ENCODE measurements at places on chromosomes 7 and 10.

DNA sequence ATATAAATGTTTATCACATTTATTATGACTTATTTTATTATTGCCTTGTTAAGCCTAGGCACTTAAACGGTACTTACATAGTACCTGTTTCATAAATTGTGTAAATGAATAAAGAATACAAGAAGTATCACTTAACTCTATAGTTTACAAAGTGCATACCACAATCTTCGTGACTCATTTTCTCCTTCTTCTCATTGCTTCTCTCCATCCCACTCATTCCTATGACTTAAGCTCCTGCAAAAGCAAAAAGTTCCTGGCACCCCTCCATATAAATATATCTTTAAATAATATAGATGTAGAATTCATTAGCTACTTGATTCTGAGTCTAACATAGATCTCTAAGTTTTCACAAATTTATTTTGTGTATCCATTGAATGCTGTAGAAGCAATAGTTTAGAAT lies 1382.0 kb upstream of the CELF2 start:
- no peak for DNase-seq

DNA sequence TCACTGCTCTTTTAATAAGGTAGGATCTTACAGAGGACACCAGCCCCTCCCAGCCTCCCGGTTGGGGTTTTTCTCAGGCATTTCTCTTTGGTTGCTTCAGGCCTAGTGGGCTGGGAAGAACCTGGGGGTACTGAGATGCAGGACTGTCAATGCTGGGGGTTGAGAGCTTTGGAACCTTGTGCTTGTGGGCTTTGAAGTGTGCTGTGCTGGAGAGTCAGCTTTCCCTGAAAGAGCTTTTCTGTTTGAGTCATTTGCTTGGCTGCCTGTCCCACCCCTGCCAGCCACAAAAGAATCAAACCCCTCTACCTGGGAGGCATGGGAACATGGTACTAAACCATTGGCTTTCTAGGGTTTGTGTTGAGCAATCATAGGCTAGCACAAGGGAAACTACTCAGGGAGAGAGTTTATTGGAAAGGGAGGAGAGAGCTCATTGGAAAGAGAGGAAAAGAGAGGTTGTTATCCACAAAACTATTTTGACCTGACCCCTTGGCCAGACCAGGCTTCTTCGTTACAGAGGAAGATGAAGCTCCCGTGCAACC lies 1.4 kb downstream of the SCD start:
- DNase-seq, result no peak

DNA sequence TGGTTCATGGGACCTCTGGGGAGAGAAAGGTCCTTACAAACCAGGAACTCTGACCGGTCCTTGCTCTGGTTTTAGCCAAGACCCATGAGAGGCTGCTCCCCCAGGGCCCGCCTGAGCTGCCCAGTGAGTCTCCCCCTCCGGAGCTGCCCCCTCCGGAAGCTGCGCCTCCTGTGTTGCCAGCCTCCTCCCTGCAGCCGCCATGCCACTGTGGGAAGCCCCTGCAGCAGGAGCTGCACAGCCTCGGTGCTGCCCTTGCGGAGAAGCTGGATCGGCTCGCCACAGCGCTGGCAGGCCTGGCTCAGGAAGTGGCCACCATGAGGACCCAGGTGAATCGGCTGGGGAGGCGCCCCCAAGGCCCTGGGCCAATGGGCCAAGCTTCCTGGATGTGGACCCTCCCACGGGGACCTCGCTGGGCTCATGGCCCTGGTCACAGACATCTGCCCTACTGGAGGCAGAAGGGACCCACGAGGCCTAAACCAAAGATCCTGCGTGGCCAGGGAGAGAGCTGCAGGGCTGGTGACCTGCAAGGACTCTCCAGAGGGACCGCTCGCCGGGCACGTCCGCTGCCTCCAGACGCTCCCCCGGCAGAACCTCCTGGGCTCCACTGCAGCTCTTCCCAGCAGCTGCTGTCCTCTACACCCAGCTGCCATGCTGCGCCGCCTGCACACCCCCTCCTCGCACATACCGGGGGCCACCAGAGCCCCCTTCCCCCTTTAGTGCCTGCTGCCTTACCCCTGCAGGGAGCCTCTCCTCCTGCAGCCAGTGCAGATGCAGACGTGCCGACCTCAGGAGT lies 40.1 kb downstream of the ZNF467 start:
- peak; percentile 72 for DNase-seq

GRCh38 chr10:99595770-99596465 lies 24.3 kb downstream of the SLC25A28 start:
- no peak for DNase-seq

GRCh38 chr7:97751566-97751965 lies 19.7 kb downstream of the TAC1 start:
- DNase-seq, result no peak

GRCh38 chr7:33661430-33662160 lies 243.7 kb upstream of the BMPER start:
- DNase-seq, result no peak

GRCh38 chr7:74040101-74040790 lies 12.3 kb downstream of the ELN start:
- DNase-seq, result no peak

DNA sequence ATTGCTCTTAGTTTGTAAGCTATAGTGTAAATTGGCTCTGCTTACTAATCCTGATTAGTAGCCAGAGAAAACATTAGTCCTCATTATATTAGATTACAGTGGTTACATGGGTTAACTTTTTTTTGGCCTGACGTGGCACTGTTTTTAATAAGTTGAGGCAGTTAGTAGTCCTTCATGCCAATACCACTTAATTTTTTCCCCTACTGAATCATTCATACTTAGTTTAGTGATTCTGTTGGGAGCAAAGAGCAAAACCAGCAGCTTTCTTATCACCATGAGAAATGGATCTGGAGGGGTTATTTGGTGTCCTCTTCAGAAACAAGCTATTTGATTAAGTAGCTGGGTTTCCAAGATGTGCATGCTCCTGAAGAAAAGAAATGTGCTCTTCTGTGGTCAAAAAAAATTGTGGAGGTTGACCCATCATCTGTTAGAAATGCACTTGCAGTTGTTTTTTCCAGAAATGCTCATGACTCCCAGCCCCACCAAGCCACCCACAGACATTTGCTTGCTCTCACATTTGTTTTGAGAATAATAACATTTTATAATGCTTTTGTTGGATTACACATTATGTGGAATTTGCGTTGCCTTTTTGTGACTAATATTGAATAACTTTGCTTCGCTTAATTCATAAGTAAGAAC lies 258.5 kb downstream of the HDAC9 start:
- DNase-seq, result no peak

DNA sequence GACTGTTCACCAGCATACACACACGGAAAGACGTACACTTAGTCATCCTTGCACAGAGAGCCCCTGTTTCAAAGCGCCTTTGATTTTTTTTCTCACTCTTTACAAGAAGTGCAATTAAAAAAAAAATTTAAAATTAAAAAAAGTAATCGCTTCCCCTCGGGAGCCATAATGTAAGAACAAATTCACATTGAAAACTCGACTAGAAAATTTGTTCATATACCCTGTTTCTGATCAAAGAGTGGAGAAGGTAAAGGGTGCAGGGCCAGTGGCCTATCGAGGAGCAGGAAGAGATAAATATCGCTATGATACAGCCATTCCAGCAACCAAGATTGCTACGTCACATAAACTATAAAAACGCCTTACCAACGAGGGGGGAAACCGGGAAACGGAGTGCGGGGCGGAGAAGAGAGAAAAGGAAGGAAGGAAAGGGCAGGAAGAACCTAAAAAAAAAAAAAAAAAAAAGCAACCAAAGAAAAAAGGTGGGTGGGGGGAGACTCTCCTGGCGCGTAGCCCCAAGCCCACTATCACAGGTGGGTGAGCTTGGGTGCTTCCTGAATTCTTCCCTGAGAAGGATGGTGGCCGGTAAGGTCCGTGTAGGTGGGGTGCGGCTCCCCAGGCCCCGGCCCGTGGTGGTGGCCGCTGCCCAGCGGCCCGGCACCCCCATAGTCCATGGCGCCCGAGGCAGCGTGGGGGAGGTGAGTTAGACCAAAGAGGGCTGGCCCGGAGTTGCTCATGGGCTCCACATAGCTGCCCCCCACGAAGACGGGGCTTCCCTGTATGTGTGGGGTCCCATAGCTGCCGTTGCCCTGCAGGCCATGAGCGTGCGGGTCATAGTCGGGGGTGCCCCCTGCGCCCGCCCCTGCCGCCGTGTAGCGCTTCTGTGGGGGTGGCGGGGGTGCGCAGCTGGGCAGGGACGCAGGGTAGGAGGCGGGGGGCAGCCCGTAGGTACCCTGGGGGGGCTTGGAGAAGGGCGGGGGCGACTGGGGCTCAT lies 5.2 kb upstream of the HOXA2 start:
- no peak for DNase-seq

- no peak for DNase-seq
These were observed 100.7 kb upstream of the PODXL start for GRCh38 chr7:131656980-131657723.

- no peak for DNase-seq
These were observed 236.3 kb upstream of the IGFBP3 start for GRCh38 chr7:46157404-46157803.

DNA sequence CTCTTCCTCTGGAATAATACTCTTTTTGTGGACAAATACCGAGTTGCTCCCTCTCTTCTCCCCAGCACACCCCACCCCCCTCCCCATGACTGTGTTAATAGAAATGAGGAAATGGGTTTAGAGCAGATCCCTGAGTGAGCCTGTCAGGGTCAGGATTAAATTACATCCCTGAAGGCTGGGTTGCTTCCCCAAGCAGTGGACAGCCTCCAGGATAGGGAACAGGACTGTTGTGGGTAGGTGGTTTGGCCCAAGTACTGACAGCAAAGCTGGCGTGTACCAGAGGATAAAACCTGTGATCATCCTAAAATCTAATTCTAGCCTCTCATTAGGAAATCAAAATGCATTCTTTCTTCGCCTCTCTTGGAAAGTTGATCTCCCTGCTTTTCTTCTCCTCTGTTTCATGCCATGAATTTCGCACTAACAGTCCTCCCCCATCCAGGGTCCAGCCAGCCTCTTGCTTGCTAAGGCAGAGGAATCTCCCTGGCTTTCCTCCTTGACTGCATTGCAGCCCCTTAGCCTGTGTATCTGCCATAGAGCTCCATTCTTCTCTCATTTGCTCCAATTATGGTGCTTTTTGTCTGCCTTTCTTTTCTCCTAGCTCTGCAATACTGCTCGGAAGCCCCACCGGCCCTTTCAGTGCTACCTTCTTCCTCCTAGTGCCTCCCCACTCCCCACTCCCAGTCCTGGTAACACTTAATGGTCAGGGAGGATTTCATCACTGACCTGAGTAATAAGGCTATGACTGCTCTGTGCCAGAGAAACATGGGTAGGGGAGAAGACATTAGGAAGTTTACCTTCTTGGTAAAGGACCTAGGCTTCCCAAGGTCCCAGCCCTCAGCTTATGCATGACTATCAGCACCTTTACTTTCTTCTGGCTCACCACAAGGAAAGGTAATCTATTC lies 8.4 kb downstream of the LRRC4 start:
- no peak for DNase-seq

DNA sequence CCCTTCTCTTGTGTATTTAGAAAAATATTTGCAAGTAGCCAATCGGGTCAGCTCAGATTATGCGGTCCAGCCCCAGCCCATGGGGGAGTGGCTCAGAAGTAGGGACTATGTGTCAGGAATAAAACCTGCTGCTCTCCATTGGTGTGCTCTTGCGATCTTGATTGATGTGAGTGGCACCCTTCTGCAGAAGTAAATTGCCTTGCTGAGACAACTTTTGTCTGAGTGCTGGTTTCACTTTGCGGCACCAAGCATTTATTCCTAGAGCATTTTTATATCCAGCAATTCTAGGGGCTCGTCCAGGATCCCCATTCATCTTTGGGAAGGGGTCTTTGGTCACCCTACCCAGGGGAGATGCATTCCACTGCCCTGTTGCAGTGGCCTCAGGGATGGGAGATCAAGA lies 26.1 kb upstream of the FAM221A start:
- DNase-seq, result no peak

GRCh38 chr10:30722956-30723620 lies 93.5 kb upstream of the LYZL2 start:
- no peak for DNase-seq

DNA sequence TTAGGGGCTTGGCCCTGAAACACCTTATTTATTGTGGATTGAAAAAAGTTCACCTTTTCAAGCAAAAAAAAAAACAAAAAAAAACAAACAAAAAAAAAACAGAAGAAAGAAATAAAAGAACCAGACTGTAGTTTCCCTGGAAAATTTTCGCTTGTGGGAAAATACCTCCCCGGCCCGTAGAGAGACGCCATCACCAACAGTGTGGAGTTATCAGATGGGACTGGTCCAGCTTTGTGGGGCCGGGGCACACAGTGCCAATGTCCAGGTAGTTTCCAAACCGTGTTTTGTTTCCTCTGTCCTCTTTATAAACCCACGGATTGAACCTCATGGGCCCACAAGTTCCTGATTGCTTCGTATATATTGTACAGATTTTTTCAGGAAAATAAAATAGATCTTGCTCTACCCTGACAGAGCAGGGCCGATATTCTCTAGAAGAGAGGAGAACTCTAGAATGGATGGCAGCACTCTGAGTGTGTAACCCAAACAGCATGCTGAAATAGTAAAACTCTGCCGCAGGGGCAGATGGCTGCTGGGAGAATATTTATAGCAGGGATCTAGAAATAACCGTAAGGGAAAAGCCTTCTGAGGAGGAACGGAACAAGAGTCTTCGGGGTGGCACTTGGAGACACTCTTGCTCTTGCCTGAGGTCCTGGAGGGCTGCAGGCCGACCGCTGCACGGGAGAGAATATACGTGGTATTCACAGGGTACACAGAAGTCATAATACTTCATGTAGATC lies 241.0 kb downstream of the FRMD4A start:
- no peak for DNase-seq

DNA sequence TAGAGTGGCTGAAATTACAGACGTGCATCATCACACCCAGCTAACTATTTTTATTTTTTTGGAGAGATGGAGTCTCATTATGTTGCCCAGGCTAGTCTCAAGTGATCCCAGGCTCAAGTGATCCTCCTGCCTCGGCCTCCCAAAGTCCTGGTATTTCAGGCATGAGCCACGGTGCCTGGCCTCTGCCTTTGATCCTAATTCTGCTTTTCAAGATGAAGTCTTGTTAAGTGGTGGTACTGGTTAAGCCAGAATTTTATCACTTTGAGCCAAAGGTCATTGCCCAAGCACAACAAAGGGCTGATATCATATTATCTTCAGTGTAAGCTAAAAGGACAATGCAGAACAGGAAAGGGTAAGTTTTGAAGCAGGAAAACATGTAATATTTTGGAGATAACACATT lies 64.2 kb downstream of the MYOF start:
- DNase-seq, result no peak

DNA sequence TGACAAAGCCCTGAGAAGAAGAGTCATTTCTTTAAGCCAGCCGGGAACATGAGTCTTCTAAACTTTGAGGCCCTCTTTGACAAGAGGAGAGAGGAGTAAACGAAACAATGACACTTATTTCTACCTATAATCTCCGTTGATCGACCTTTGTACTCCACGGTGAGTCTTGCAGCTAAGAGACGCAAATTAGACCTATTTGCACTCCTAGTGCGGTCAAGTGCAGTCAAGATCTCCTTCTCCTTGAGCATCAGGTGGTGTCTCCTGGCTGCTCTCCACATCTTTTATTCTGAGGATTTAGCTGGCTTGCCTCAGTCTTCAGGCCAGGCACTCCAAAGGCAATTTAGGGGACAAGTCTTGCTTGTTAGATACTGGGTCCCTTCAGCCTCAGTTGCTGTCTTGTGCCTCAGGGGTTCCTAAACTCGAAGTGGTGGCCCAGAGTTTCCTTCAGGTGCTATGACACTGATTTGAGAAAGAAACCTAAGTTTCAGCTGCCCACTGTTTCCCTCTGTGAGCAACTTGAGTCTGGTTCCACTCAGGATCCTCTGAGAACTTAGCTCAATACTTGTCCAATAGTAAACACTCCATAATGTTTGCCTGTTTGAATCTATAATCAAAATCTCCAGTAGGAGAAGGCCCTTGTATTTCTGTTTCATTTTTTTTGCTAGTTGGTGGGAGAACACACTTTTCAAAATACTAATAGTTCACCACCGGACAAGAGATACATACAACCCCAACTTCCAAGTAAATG lies 312.9 kb downstream of the RNLS start:
- no peak for DNase-seq

Measured in spleen (tissue), 13 donors.